ENCODE measurements at places on chromosomes 12 and 14. TPM values are rescaled to one million over a fixed set of nuclear protein-coding genes. Genes with fewer than 3 reads are reported as not detected.

- DNase-seq = no peak
Measured at GRCh38 chr12:99278899-99279298, 368.7 kb upstream of the GARIN6 start.

DNA sequence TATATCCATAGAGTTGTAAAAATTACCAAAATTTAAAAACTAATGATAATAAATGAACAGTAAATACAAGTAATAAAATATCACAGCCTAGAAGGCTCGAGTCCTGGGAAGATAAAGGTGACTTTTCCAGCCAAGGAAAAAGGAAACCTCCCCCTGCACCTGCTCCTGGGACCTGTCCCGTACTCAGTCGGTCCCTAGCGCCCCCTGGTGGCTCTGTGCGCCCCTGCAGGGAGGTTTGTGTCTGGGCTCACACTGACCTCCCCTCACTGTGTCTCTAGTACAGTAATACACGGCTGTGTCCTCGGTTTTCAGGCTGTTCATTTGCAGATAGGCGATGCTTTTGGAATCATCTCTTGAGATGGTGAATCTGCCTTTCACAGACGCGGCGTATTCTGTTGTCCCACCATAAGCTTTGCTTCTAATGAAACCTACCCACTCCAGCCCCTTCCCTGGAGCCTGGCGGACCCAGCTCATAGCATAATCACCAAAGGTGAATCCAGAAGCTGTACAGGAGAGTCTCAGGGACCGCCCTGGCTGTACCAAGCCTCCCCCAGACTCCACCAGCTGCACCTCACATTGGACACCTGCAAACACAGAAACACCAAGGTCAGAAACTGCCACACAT is 1030.4 kb downstream of the TMEM121 start:
- DNase-seq = no peak

GRCh38 chr12:55736780-55737580 is 5.9 kb upstream of the GDF11 start:
- DNase-seq = peak; percentile 77

DNA sequence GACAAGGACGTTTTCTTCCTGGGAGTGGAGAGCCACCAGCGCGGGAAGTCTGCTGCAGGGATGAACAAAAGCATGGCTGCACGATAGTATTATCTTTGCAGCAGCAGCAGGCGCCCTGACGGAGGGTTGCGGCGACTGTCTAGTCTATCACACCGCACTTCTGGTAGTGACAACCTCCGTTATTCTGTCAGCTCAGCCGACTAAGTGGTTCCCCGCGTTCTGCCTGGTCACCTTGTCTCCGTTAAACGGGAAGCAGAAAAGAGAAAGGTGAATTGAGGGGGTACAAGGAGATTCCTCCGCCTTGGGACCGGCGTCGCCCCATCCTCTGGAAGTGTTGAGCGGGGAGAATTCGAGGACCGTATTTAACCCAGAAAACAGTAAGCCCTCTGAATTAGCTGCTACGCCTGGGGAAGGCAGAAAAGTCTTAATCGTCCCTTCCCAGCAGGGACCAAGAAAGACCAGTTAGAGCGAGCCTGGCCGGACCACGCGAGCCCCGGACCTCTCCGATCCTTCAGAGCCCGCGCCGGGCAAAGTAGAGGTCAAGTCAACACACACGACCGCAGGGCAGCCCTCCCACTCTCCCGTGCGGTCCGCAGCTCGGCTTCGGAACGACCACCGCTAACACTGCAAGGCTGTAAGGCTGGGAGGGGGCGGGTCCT is 536 bp upstream of the DAAM1 start:
- DNase-seq = peak; percentile 77

Gene ERP27
- 0.11 TPM for total RNA-seq

Gene KCNH3
- 0.97 TPM for total RNA-seq

- no peak for DNase-seq
Measured at GRCh38 chr14:103023881-103024473, 33.4 kb downstream of the CDC42BPB start.

- DNase-seq = no peak
Measured at GRCh38 chr14:88289234-88289633, 33.8 kb downstream of the KCNK10 start.

DNA sequence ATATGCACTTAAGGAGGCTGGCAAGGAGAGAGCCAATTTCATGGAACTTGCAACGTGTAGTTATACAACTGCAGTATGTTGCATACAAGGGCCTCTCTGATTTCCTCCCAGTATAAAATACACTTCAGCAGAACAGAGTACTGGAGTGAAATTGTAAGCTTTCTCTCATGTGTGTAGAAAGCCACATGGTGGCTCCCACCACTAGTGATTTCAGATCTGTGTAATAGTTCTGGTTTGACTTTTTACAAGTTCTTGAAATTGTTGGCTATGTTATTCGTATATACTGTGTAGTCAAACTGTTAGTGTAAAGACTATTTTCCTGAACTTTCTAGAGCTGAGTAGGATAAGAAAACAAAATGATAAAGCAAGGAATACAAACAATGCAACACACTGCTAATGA is 16.4 kb upstream of the LMO3 start:
- no peak for DNase-seq

DNA sequence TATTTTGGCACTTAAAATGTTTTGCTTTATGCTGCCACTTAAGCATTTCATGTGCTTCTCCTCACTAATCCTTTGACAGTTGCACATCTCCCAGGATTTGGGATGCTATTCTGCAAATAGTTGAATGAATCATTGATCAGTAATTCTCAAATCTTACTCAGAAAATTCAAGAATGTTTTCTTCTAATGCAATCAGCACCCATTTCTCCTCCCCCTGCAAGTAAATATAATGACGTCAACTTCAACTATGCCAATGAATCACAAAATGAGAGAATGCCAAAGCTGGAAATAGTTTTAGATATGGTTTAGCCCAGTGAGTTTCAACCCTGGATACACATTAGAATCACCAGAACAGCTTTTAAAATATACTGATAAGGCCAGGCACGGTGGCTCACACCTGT is 2.1 kb upstream of the BLOC1S1 start:
- no peak for DNase-seq

DNA sequence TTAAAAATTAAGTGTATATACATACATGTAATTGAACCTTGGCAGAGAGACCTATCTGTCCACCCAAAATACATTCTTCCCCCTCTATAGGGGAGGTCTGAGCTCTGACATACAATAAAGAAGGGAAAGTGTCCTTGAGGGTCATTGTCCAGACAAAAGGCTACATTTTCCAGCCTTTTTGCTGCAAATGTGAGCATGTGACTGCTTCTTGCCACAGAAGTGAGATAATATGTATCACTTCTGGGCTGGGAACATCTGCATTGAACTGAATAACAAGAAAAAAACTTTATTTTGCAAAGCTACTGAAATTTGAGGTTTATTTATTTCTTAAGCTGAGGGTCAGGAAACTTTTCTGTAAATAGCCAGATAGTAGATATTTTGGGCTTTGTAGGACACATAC is 131.3 kb downstream of the TBC1D30 start:
- DNase-seq = no peak

DNA sequence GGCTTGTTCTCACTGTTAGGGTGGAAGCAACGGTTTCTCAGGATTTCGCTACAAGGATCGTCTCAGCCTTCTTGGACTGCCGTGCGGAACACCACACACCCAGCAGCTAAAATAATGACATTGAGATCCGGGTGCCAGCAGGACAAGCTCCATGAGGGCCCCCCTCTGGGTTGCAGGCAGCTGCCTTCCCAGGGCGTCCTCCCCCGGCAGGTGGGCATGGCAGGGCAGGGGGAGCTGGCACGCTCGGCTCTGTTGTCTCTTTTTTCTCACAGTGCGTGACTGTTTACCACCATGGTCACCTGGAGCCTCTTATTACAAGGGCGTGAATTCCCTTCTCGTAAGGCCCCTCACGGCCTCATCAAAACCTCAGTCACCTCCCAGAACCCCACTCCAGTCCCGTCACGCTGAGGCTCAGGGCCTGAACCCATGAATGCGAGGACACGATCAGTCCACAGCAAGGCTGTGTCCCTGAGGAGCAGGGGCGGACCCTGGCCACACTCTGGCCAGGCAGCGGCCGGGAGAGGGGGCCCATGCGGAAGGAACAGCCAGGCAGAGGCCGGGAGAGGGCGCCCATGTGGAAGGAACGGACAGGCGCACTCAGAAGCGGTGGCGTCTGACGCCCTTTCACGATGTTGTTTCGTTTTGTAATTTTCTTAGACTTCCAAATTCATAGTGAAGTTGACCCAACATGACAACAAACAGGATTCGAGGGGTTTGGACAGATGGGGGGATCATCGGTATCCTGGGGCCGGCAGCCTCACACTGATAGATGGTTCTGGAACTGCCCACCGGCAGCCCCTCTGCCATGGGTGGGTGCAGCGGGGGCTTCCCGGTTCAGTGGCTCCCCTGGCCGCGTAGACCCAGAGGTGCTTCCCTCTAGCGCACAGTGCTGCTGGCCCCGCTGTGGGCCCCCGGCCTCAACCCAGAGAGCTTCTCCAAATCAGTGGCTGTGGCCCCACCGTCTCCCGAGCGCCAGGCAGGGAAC is 10.0 kb downstream of the LRCOL1 start:
- DNase-seq = no peak

Gene RPL10L
- total RNA-seq = not detected
